ENCODE measurements at places on chromosomes 16 and 17.

- DNase-seq, result no peak
These were observed 36.0 kb downstream of the CHD9 start for GRCh38 chr16:53090591-53091411.

- no peak for DNase-seq
These were observed 1.1 kb downstream of the MPP2 start for GRCh38 chr17:43905985-43906852.

DNA sequence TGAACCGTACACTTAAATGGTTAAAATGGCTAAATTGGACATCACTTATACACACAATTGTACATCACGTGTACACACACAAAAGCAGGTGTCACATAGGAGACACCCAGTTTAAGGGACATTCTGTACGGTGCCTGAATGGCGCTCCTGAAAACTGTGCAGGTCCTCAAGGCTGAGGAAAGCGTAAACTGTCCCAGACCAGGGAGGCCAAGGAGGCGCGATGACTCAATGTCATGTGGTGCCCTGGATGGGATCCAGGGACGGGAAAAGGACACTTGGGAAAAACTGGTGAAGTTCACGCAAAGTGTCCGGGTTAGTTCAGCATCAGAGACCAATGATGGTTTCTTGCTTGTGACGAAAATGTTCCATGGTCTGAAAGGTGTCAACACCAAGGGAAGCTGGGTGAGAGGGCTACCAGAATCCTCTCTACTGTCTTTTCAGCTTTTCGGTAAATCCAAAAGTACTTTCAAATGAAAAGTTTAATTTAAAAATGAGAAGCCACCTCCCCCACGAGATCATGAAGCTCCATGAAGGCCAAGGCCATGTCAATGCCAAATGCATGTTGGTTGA lies 112.2 kb downstream of the CMIP start:
- DNase-seq, result no peak

DNA sequence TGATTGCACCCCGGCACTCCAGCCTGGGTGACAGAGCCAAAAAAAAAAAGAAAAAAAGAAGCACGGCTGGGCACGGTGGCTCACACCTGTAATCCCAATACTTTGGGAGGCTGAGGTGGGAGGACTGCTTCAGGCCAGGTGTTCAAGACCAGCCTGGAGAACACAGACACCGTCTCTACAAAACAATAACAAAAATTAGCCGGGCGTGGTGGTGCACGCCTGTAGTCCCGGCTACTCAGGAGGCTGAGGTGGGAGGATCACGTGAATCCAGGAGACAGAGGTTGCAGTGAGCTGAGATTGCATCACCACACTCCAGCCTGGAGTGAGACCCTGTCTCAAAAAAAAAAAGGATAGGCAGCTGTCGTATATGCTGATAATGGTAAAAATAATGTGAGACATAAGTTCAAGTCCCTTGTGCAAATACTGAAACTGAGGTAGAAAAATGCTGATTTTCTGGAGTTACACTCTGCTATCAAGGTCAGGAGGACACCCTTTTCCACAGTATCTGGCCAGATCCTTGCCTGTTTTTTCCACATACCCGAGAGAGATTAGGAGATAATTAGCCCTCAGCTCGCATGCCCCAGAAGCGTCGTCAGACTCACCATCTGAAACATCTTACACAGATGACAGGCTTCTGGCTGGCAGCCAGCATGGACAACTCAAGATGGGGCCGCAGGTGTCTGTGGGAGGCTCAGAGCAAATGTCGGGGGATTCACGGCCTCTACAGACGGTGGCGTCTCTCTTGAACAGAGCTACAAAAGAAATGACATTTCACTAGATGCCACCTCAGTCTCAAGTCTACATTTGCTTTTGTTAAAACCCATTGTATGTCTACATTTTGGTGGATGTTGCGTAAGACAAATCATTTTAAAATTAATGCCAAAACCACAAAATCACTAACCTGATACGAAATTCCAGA lies 36.8 kb downstream of the WDR45B start:
- DNase-seq, result no peak

DNA sequence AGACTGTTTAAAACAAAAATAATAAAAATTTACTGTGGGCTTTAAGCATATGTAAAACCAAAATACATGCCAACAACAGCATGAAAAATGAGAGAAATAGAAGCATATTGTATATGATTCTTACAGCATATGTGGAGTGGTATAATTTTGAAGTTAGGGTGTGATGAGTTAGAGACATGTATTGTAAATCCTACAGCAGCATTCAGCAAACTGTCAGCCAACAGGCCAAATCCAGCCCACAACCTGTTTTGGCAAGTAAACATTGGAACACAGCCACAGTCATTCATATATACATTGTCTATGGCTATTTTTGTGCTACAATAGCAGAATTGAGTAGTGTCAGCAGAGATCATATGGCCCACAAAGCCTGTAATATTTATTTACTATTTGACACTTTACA lies 42.3 kb downstream of the ZNF18 start:
- DNase-seq, result no peak

- peak; percentile 61 for DNase-seq
These were observed 30.1 kb upstream of the TNFRSF13B start for GRCh38 chr17:17001874-17002520.

DNA sequence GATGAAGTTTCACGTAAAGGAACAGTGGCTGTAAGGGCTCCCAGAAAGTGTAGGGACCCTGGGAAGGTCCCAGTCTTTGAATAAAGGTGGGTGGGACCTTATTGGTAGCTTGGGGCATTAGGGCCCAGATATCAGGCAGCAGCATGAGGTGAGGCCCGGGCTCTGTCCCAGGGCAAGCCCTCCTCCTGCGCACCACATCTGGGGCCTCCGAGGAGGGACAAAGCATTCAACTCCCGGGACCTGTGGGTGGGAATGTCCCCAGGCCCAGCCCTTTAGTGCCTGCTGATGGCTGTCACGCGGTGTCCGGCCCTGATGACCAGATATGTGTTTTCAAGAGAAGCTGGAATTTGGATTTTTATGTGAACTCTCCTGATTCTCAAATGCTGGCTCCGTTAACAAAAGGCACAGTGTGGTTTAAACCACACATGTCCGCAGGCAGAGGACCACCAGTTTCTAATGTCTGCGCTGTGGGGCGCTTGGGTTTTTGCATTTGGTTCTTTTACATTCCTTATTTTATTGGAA lies 30.4 kb downstream of the RAI1 start:
- DNase-seq, result no peak

- DNase-seq, result no peak
These were observed 11.9 kb downstream of the HERPUD1 start for GRCh38 chr16:56943761-56944375.

GRCh38 chr17:48883171-48883570 lies 9.4 kb upstream of the ATP5MC1 start:
- DNase-seq, result no peak

- no peak for DNase-seq
These were observed 1.7 kb downstream of the YBX2 start for GRCh38 chr17:7292729-7293128.

DNA sequence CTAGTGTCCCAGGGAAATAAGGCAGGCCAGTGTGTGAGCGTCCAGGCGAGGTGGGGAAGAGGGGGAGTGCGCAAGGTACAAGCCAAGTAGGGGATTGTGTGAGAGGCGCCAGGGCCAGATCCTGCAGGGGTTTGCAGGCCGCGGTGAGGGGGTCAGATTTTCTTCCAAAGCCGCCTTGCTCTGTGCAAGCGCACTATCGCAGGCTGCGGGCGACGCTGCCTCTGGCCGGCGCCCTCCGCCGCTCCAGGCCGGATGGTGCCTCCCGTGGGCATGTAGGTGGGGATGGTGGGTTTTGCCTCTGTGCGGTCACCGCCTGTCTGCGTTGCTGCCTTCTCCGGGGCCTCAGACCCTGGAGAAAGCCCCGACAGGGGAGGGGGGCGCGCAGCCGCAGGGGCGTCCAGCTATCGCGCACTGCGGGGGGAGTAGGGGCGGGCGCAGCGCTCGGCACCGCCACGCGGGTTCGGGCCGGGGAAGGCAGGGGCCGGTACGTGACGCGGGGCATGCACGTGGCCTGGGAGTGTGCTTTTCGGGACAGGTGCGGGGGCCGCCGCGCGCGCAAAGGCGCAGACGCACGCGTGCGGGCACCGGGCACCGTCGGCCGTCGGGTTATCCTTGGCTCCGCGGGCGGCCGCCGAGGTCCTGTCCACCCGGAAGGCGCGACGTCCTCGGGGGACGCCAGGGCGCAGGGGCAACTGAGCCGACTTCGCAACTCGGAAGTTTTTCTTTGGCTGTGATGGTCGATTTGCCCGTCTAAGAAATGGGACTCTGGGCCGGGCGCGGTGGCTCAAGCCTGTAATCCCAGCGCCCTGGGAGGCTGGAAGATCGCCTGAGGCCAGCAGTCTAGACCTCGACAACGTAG lies 1.1 kb upstream of the HAPSTR1 start:
- DNase-seq, result peak; percentile 24

DNA sequence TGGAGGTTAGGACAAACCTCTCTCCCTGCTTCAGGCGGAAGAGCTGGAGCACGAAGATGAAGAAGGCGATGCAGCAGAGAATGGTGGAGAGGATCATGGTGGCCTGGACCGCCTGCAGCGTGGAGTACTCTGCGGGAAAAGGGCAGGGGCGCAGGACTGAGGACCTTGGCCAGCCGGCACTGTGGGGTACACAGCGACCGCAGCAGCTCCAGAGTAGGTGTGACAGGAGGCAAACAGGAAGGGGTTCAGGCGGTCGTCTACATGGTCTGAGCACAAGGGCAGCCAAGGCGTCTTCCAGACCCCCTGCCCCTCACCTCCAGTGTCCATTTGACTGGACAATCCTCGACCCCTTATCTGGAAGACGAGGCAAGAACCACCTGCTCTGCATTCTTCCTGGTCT lies 42.5 kb downstream of the EMP2 start:
- DNase-seq, result no peak
